ENCODE measurements at places on chromosomes 7 and 10.

GRCh38 chr10:99527526-99528493 is 4.9 kb upstream of the NKX2-3 start:
- ATAC-seq: no peak

DNA sequence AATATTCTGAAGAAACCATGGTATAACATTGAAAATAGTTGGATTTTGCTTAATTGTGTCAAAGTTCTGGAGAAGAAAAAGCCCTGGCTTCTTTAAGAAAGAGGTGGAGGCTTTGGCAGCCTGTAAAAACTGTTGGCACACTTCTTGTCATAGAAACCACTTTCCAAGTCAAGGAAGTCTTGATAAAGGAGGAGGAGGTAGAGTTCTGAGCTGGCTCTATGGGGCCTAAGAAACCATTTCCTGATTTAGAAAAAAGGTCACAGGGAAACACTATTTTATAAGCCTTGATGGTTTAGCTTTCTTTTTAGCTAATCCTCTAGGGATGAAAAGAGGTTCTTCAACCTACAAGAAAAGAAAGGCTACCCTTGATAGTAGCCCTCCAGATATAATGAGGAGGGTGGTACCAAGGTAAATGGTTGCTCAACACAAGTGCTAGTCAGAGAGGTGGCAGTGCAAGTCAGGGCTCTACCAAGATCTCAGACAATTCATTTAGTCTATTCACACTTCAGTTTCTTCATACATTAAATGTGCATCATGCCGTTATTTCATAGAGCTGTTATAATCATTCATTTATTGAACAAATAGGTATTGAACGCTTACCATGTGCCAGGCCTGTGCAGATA is 346.9 kb downstream of the RNLS start:
- no peak for ATAC-seq

DNA sequence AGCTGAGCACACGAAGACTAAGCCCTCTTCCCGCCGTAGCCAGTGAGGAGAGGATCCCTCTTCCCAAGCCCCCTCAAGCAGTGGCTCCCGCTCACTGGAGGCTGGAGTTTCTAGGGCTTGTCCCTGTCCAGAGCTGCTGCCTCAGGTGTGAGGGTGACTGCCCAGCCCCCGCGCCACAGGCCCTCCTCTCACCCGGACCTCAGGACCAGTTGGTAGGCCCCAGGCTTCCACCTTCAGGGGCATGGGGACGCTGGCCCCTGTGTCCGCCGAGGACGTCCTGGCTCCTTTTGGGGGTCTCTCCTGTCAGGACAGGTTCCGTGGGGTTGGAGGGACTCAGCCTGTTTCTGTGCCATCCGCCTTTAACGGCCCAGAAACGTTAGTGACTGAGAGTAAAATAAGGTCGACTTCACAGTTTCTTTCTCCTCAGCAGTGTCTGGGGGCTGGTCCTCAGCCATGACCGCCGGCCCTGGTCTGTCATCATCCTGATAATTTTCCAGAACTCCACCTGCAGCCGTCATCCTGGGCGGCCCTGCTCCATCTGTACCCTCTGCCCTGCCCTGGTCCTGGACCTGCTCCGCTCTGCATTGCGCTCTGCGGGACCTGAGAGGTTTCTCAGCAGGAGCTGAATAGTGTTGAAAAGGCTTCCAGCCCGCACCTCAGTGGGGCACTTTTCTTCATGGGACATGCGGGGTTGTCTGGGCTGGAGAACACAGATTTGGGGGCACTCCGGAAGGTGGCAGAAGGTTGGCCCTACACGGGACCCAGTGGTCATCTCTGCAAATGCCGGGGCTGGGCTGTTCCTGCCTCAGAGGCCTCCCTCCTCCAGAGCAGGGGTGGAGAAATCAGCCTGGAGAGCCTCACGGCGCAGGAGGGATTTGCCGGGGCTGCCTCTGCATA is 36.0 kb upstream of the FAM20C start:
- no peak for ATAC-seq

GRCh38 chr10:84205853-84206525 is 11.7 kb downstream of the CDHR1 start:
- no peak for ATAC-seq

DNA sequence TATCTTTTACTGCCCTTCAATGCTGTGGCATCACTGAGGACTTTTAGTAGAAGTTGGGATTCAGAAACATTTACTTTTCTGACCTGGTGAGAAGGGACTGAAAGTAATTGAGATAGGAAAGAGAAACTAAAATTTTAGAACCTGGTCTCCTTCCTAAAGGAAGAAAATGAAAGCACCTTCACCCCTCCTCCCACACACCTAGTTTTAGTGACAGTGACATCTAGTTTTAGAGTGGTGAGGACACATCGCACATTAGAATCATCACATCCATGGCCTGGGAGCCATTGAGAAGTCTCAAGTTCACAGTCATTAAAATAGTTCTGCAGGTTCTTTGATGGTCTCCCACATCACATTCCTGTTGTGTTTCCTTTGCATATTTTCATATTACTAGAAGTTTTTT is 16.1 kb downstream of the TAS2R41 start:
- ATAC-seq: no peak
